ENCODE measurements at places on chromosomes 3 and 15.

DNA sequence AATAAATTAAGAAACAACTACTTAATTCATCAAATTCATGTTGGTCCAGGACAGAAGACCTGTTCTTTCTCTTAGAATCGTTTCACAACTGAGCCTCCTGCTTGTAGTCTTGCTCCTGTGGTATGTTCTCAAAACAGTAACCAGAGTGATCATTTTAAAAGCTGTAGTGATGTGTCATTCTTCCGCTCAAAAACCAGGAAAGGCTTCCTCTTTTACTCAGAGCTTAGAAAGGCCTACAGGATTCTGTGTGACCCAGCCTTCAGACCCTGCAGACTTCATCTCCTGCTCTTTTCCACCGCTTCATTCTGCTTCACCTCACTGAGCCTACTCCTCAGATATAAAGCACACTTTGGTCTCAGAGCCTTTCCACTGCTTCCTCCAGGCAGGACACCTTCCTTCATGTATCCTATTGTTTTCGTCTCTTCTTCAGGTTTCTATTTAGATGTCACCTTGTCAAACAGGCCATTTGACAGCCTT is 22.7 kb downstream of the ST6GAL1 start:
- no peak for DNase-seq

- DNase-seq, result no peak
Observed at GRCh38 chr3:183815563-183815940, 9.8 kb downstream of the MAP6D1 start.

- no peak for DNase-seq
Observed at GRCh38 chr3:37291275-37291700, 116.9 kb upstream of the LRRFIP2 start.

DNA sequence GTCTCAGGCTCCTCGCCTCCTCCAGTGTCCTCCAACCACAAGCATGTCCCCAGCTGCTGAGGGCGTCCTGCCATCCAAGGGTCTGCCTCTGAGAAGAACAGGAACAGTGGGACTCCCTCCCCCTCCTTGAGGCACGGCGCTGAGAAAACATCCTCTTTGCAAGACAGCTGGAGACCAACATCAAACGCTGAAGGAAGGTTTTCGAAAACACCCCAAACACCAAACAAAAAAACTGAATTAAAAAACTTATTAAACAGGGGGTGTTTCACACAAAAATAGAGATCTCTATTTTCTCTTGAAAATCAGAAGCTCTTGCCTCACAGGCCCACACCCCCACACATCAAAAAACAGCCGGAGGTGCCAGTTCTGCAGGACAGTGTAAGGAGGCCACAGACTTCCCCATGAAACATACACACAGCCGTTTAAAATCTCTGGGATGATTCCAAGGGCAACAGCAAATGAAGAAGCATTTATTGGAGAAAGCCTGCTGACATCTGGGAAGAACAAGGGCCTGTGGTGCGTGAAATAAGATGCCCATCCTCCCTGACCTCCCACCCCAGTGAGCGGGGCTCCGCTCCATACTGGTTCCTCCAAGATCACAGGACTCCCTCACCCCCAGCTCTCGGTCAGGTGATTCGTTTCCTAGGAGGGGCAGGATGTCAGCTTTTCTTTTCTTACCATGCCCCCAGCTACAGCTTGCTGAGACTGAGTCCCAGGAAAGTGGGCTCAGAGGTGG is 71.3 kb downstream of the NUP210 start:
- DNase-seq, result no peak

DNA sequence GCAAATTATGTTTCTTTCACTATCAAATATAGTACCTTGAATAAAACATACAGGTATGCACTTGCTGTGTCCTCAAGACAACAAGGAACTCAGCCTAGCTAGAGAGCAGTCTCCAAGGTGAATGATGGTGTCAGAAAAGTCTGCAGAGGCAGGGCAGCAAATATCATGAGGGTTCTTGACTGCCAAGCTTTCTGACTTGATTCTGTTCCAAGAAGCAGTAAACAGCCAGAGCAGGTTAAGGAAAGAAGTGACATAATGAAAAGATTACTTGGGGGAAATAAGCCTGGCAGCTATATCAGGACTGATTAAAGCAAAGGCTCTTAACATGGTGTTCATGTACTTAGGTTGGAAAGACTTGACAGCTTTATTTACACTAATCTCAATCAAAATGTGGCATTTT is 192.2 kb upstream of the GADL1 start:
- no peak for DNase-seq

- DNase-seq, result no peak
Observed at GRCh38 chr15:31153531-31153930, 52.0 kb upstream of the TRPM1 start.

- DNase-seq, result no peak
Observed at GRCh38 chr15:41855261-41855961, 16.8 kb downstream of the PLA2G4B start.

GRCh38 chr3:123941121-123941520 is 19.9 kb downstream of the CCDC14 start:
- DNase-seq, result no peak

GRCh38 chr15:99706557-99707303 is 26.5 kb downstream of the LYSMD4 start:
- no peak for DNase-seq

- no peak for DNase-seq
Observed at GRCh38 chr3:110139048-110139447, 801.7 kb upstream of the DPPA4 start.

GRCh38 chr15:66939016-66939415 is 126.4 kb upstream of the SMAD3 start:
- no peak for DNase-seq

DNA sequence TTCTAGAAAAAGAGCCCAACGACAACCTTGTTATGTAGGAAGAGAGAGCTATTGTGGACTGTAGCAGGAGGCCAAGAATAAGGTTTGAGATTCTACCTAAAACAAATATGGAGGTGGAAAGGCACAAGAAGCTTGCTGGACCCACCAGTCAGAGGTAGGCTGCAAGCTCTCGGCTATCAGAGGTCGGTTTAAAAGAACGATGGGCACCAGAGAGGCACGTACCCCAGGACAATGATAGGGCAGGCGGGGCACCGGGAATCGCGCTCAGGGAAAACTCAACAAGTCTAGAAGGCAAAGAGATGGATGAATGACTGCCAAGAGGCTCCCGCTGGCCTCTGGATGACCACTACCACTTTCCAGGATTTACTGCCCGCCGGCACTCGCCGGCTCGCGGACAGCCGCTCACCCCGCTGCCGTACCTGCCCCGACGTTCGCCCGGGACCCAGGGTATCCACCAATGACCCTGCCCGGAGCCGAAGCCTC is 1.1 kb downstream of the HDGFL3 start:
- DNase-seq, result no peak

- DNase-seq, result no peak
Observed at GRCh38 chr3:115081444-115081843, 65.6 kb downstream of the ZBTB20 start.

DNA sequence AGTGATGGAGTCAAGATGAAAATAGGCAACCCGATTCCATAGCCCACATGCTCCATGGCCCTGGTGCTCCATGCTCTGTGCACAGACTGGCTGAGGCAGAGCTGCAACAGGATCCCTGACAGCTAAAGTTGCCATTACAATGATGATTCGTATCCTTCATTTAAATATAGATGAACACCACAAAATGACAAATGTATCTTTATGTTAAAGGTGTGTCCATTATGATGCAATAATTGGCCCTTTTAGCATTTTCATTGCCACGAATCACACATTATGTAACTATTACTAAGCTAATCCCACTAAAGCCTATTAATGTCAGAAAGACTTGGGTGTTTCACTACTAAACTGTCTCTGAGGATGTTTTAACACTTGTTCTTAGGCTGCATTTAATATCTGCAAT is 270.2 kb upstream of the THBS1 start:
- no peak for DNase-seq

DNA sequence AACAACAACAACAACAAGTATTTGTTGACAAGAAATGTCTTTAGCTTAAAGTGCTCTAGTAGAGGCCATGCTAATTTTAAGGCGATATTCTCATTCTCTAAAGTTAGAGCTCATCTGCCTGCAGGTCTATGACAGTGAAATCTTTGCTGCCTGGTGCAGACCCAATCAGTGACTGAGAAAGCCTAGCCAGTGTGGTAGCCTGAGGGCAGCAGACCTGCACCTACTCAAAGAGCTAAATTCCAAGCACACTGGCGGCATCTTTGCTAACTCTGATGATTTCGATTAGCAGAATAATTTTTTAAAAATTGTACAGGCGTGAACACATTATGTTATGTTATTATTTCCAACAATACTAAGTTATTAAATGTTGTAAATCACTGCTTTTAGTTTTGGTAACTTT is 228.8 kb upstream of the RGMA start:
- no peak for DNase-seq
